ENCODE measurements at places on chromosomes 7 and 10. TPM values are rescaled to one million over a fixed set of nuclear protein-coding genes. Genes with fewer than 3 reads are reported as not detected.

The FGL2 gene
- 86.5 TPM for total RNA-seq

The EIF3B gene
- 189 TPM for total RNA-seq

The NPFFR1 gene
- total RNA-seq, result not detected

The GPR22 gene
- not detected for total RNA-seq

The CYP2E1 gene
- 0.86 TPM for total RNA-seq

The DLX5 gene
- total RNA-seq, result 0.33 TPM

The ASIC3 gene
- total RNA-seq, result 0.26 TPM

The CAV2 gene
- total RNA-seq, result 186 TPM

The NUTM2B gene
- total RNA-seq, result 0.39 TPM

The GFRA1 gene
- 0.39 TPM for total RNA-seq

The PPP1R17 gene
- total RNA-seq, result not detected

The VKORC1L1 gene
- total RNA-seq, result 27.6 TPM

The CC2D2B gene
- total RNA-seq, result 0.07 TPM

The RNF32 gene
- total RNA-seq, result 0.33 TPM

The ACTL6B gene
- total RNA-seq, result not detected

The TWIST1 gene
- total RNA-seq, result 30.5 TPM

The LDB3 gene
- total RNA-seq, result 0.96 TPM
